ENCODE measurements at places on chromosomes 12 and 14.

- H3K27ac ChIP-seq: no peak overlapping the region
- H3K27me3 ChIP-seq: no peaks in the 10 kb centered on the region
These were observed 346.7 kb upstream of the CCDC196 start for GRCh38 chr14:66139432-66139831.

DNA sequence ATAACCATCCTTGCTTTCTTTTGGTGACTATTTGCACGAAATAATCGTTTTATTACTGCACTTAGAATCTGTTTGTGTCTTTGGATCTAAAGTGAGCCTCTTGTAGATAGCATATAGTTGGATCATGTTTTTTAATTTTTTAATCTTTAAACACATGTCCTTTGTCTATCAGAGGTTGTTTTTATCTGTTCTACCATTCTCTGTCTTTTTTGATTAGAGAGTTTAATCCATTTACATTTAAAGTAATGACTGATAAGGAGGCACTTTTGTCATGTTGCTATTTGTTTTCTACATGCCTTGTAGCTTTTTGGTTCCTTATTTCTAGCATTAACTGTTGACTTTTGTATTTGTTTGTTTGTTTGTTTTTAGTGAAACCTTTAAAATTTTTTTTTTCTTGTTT lies 506.2 kb upstream of the RGS6 start:
- no peaks in the 10 kb centered on the region for H3K4me1 ChIP-seq
- H3K36me3 ChIP-seq: no peaks in the 10 kb centered on the region
- no peak overlapping the region for H3K4me3 ChIP-seq
- H3K27ac ChIP-seq: no peak overlapping the region
- no peaks in the 10 kb centered on the region for H3K27me3 ChIP-seq

DNA sequence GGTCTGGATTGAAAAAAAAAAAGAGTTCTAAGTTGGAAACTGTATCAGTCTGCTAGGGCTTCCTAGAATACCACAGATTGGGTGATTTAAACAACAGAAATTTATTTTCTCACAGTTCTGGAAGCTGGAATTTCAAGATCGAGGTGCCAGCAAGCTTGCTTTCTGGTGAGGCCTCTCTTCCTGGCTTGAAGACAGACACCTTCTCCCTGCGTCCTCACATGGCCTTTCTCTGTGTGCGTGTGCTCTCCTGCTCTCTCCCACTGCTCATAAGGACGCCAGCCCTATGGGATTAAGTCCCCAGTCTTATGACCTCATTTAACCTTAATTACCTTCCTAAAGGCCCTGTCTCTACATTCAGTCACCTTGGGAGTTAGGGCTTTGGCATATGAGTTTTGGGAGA lies 215.5 kb downstream of the PIK3C2G start:
- DNase-seq: no peak
- no peaks in the 10 kb centered on the region for H3K36me3 ChIP-seq
- no peak overlapping the region for H3K27ac ChIP-seq
- H3K4me3 ChIP-seq: no peak overlapping the region
- no peaks in the 10 kb centered on the region for H3K4me1 ChIP-seq
- H3K27me3 ChIP-seq: no peaks in the 10 kb centered on the region

- no peaks in the 10 kb centered on the region for H3K27me3 ChIP-seq
- H3K4me3 ChIP-seq: no peak overlapping the region
- no peaks in the 10 kb centered on the region for H3K36me3 ChIP-seq
These were observed 49.5 kb upstream of the ATXN7L3B start for GRCh38 chr12:74488134-74488533.

GRCh38 chr14:20381341-20381740 lies 32.0 kb downstream of the TEP1 start:
- H3K27ac ChIP-seq: no peak overlapping the region
- H3K4me3 ChIP-seq: no peak overlapping the region
- no peaks in the 10 kb centered on the region for H3K4me1 ChIP-seq
- DNase-seq: no peak

- no peak overlapping the region for H3K4me3 ChIP-seq
- peaks cover 9% of the 10 kb centered on the region for H3K36me3 ChIP-seq
- no peaks in the 10 kb centered on the region for H3K27me3 ChIP-seq
- H3K4me1 ChIP-seq: peaks cover 29% of the 10 kb centered on the region
- no peak for DNase-seq
These were observed 26.7 kb downstream of the C12orf75 start for GRCh38 chr12:105357162-105357691.

DNA sequence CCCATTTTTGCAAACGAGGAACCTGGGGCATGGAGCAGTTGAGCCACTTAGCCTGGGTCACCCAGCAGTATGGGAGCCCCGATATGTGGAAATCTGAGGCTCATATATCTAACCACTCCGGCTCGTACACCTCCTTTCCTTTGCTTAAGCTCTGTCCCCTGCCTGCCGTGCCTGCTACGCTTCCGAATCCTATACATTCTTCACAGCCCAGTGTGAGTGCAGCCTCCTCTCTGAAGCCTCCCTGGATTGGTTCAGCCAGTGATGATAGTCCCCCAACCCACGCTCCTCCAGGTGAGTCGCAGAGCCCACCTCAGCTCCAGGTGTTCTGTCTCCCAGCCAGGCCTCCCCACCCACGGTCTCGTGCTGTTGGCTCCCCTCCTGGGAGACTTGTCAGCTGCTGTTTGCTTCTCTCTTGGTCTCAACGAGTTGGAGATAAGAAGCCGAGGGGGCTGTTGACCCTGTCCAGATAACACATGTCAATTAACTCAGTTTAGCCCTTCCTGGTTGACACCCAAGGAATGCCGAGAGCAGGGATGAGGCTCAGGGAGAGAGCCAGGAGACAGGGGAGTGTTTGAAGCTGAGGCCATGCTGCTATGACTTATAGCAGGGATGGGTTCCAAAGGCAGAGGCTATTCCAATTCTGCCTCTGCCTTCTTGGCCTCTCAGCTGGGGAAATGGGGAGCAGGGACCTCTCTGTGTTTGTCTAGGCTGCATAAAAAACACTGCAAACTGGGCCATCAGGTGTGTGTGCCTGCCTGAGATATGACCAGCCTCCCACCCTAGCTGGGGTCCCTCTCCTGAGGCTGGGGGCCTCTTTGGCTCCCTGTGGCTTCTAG lies 19.0 kb downstream of the SDSL start:
- no peaks in the 10 kb centered on the region for H3K27me3 ChIP-seq
- no peaks in the 10 kb centered on the region for H3K36me3 ChIP-seq
- DNase-seq: no peak
- H3K4me3 ChIP-seq: no peak overlapping the region
- H3K27ac ChIP-seq: no peak overlapping the region

- no peaks in the 10 kb centered on the region for H3K27me3 ChIP-seq
- no peak overlapping the region for H3K27ac ChIP-seq
- no peaks in the 10 kb centered on the region for H3K4me1 ChIP-seq
- H3K4me3 ChIP-seq: no peak overlapping the region
- no peak for DNase-seq
- peaks cover 47% of the 10 kb centered on the region for H3K36me3 ChIP-seq
These were observed 201.0 kb downstream of the SSPN start for GRCh38 chr12:26396402-26396801.

- no peak overlapping the region for H3K4me3 ChIP-seq
- no peak for DNase-seq
- no peaks in the 10 kb centered on the region for H3K27me3 ChIP-seq
- H3K27ac ChIP-seq: no peak overlapping the region
- 0 out of 2 replicates have a peak, but pooled peaks cover 3% of the 10 kb centered on the region for H3K4me1 ChIP-seq
- no peaks in the 10 kb centered on the region for H3K36me3 ChIP-seq
These were observed 69.6 kb upstream of the CAPRIN2 start for GRCh38 chr12:30824311-30824710.

DNA sequence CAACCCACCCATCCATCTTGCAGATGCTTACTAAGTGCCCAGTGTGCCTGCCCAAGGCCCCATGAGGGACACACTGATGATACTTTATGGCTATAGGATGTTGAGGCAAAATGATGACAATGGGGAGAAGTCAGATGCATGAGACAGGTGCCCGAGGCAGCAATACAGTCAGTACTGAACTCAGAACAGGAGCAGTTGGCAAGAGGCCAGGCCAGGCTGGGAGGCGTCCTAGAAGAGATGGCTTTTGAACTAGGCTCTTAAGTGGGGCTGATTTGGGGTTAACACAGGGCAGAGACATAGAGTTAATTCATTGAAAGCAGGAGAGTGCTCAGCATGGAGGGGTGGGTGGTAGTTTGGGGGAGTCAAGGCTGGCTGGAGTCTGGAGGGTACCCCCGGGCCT lies 15.6 kb downstream of the PLBD2 start:
- no peaks in the 10 kb centered on the region for H3K27me3 ChIP-seq
- H3K27ac ChIP-seq: no peak overlapping the region
- no peak for DNase-seq
- no peak overlapping the region for H3K4me3 ChIP-seq
- peaks cover 7% of the 10 kb centered on the region for H3K36me3 ChIP-seq

All from SJSA1 (cell line).